ENCODE measurements at places on chromosomes 4 and X.

GRCh38 chr4:149784018-149784417, 31.6 kb downstream of the IQCM start:
- no peak for DNase-seq

DNA sequence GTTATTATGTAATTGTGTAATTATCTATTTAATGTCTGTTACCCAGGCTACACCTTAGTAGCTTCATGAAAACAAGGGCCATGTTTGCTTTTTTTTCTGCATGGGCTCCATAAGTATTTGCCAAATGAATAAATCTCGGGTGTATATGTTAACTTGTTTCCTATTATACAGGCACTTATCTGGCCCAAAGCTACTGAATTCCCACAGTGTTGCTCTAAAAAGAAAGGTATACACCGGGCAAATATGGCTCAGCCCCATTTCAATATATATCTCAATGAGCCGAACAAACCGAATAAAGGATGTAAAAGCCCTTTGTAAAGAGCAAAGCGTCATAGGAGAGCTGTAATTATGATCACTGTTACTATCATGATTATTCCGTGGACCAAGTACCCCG, 767 bp downstream of the PAQR3 start:
- no peak for DNase-seq

DNA sequence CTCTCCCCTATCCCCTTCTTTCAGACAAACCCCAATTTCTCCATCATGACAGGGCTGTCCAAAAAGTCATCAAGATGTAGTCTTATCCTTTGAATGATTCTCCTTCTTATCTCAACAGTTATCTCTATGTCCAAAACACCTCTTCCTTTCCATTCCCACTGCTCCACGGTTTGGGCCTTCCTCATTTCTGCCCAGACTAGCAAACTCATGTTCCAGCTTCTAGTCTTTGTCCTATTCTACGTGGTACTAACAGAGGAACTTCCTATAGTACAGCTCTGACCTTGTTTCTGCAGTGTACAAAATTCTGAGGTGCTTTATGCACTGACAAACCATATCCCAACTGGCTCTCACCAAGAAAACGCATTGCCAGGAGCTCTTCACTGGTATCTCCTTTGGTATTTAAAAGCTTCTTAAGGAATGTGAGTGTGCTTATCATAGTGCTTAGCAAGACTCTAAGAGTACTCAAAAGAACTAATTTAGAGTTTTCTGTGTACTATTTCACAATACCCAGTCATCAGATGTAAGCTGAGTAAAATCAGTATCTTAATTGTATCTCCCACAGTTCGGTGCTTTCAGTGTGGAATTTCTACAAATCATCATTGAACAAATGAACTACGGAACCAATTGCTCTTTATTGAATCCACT, 65.5 kb downstream of the MAML3 start:
- DNase-seq: no peak

- no peak for DNase-seq
Measured at GRCh38 chrX:132181364-132181763, 37.9 kb downstream of the RAP2C start.

GRCh38 chr4:67555447-67555846, 3.1 kb upstream of the STAP1 start:
- DNase-seq: no peak

- DNase-seq: no peak
Measured at GRCh38 chr4:168138143-168138542, 45.8 kb downstream of the ANXA10 start.

GRCh38 chr4:17163156-17163771, 264.8 kb upstream of the LDB2 start:
- no peak for DNase-seq

GRCh38 chr4:156971165-156971675, 379 bp downstream of the PDGFC start:
- DNase-seq: no peak

GRCh38 chrX:149097786-149098185, 407.3 kb downstream of the IDS start:
- no peak for DNase-seq

- no peak for DNase-seq
Measured at GRCh38 chr4:184380707-184381106, 93.6 kb downstream of the IRF2 start.

- peak; percentile 50 for DNase-seq
Measured at GRCh38 chr4:70838666-70839588, 763 bp downstream of the GRSF1 start.

GRCh38 chr4:173682609-173683008, 152.6 kb upstream of the HAND2 start:
- no peak for DNase-seq

GRCh38 chrX:40933706-40934425, 151.4 kb upstream of the USP9X start:
- no peak for DNase-seq

GRCh38 chr4:137711502-137711901, 179.2 kb upstream of the PCDH18 start:
- DNase-seq: no peak

- DNase-seq: no peak
Measured at GRCh38 chr4:36224972-36225903, 19.1 kb downstream of the ARAP2 start.

GRCh38 chr4:185435466-185435865, 9.7 kb upstream of the UFSP2 start:
- DNase-seq: no peak

- no peak for DNase-seq
Measured at GRCh38 chrX:139211568-139212182, 318.9 kb upstream of the F9 start.

- DNase-seq: no peak
Measured at GRCh38 chrX:47489507-47490275, 6.7 kb upstream of the ZNF41 start.
